ENCODE measurements at places on chromosomes 3 and 15. TPM values are rescaled to one million over a fixed set of nuclear protein-coding genes. Genes with fewer than 3 reads are reported as not detected.

DNA sequence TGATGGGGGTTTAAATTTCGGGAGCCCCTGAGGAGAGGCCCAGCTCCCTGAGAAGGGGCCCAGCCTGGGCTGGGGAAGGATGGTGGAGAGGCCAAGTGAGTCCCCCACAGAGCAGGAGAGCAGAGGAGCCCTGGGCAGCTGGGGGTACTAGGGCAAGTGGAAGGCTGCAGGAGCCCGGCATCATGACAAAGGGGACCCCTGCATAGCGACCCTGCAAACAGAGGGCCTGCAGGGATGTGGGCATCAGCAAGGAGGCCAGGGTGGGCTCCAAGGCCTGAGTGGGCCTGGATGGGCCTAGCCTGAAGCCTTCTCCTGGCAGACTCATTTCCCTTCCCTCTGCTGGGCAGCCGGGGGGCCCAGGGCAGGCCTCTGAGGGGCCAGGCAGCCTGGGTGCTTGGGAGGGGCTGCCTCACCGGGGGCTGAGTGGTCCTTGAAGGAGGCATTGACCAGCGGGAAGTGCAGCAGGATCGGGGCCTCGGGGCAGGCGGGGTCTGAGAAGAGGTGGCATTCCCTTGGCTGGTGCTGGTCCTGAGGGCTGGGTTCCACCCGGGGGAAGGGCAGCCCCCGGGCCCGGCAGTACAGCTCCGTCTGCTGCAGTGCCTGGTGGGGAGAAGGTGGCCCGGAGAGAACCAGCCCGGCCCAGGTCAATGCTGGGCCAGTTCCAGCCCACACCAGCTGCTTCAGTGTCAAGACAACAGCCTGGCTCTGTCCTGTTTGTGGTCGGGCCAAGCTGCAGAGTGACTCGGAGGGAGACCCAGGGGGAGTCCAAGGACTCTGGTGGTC lies 24.7 kb downstream of the PLA2G4D start:
- no peak for DNase-seq

The ATP8B4 gene
- 0.30 TPM for total RNA-seq

GRCh38 chr3:131503320-131503635 lies 507 bp upstream of the MRPL3 start:
- DNase-seq = no peak

GRCh38 chr15:50077176-50077575 lies 41.9 kb downstream of the ATP8B4 start:
- DNase-seq = no peak

DNA sequence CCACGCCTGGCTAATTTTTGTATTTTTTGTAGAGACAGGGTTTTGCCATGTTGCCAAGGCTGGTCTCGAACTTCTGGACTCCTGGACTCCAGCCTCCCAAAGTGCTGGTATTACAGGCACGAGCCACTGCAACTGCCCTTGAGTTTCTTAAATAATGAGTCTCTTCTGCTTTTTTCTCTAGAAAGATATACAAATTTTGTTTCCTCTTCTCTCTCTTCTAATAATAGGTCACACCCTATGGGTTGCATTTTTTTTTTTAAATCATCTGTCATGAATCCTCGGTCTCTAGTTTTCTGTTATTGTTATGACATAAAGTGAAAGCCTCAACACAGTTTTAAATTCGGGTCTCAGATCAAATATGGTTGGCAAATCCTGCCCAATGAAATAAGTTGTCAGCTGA lies 111.2 kb downstream of the IL12A start:
- DNase-seq = no peak
